ENCODE measurements at places on chromosomes 2 and 18.

GRCh38 chr2:114160263-114160981, 270.5 kb downstream of the ACTR3 start:
- DNase-seq: no peak

DNA sequence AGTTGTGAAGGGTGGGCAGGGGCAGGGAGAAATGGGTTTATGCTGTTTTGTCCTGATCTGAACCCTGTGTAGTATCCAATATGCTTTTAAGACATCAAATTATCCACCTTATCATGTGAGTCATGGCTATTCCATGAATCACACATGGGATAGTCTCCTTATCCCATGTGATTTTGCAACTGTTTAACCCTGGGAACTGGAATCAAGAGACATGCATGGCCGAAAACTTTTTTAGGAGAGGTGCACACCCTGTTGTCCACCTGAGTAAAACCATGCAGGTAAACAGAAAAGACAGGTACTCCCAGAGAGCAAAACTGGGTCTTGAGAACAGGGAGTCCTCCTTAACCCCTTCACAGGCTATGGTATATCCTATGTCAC, 490.6 kb upstream of the HS6ST1 start:
- no peak for DNase-seq

GRCh38 chr2:180660207-180660606, 320.2 kb upstream of the UBE2E3 start:
- no peak for DNase-seq

DNA sequence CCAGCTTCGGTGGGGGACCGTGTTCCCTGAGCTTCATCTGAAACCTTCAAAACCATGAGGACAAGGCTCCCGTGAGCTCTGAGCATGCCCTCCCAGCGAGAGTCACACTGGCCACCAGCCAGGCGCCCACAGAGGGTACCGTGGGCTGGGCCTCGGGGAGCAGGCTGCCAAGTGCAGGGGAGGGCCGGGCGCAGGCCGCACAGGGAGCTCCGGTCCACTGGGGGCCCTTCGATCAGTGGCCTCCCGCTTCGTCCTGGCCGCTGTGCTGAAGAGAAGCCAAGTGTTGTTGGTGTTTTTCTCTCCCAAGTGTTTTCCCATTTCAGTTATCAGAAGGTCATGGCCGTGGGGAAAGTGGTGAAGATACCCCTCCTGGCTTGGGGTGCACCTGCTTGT, 144.4 kb downstream of the PTGR3 start:
- DNase-seq: no peak
